ENCODE measurements at places on chromosomes 7 and 10. TPM values are rescaled to one million over a fixed set of nuclear protein-coding genes. Genes with fewer than 3 reads are reported as not detected.

Gene FRMD4A
- total RNA-seq, result 114 TPM

Gene IRF5
- total RNA-seq, result 0.13 TPM

Gene ZNF487
- total RNA-seq, result 4.4 TPM

Gene SHLD2
- total RNA-seq, result 22.0 TPM

Gene SVIL
- total RNA-seq, result 376 TPM

Gene CDH23
- total RNA-seq, result 0.13 TPM

Gene HECW1
- 0.26 TPM for total RNA-seq

Gene LIPA
- total RNA-seq, result 63.7 TPM
